ENCODE measurements at places on chromosomes 6 and 20. TPM values are rescaled to one million over a fixed set of nuclear protein-coding genes. Genes with fewer than 3 reads are reported as not detected.
A peak's percentile ranks its signal among the peaks of the same experiment; 100 is the strongest.

DNA sequence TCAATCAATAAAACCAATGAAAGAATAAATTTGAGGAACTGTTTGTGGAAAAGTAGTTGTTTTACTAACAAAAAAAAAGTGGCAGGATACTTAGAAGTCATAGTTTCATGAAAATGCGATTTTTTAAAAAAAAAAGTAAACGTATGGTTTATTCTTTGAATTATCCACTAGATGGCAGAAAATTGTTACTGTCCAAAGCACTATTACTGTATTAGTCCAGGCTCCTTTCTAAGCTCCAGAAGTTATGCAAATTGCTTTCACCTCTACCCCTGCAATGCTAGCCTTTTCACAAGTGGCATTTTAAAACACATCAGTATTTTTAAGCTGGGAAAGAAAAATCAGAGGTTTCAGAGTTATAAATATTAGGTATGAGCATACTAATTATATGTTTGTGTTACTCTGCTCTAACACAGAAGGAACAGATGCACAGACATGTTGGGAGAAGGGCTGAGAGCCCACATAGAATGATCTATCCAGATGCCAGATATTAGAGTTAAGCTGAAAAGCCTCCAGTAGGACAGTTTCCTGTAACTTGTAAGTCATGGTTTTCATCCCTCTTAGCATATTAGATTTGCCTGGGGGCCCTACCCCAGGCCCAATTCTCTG lies 63.9 kb downstream of the FHL5 start:
- DNase-seq = peak; percentile 1

DNA sequence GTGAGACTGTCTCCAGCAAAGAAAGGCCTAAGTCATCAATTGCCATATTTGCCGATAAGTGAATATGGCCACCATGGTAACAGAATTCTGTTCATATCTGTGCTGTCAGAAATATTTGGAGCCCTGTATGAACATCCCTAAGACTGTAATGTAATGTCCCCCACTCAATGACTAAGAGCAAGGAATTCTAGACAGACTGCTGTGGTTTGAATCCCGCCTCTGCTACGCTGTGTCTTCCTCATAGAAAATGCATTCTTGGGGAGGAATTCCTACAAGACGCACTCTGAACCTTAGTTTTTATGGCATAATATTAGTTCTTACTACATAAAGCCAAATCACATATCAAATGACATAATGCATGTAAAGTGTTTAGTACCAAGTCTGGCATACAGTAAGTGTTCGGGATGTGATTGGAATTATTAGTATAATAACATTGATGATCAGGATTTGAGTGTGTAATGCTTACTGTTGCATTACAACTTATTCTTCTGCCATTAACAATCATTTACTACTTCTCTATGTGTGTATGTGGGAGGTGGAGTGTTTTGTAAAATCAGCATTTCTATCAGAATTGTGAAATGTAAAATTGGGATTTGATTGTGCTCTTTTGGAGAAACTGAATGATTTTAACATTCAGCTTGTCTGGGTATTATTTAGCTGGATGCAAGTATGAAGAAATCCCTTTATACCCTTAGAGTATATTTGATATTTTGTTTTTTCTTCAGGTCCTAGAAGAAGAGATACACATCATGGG lies 103.0 kb downstream of the OLIG3 start:
- no peak for DNase-seq

GRCh38 chr20:46573234-46573633 lies 22.8 kb upstream of the OCSTAMP start:
- DNase-seq = no peak

- no peak for DNase-seq
These were observed 1.9 kb downstream of the LRFN2 start for GRCh38 chr6:40585223-40585622.

DNA sequence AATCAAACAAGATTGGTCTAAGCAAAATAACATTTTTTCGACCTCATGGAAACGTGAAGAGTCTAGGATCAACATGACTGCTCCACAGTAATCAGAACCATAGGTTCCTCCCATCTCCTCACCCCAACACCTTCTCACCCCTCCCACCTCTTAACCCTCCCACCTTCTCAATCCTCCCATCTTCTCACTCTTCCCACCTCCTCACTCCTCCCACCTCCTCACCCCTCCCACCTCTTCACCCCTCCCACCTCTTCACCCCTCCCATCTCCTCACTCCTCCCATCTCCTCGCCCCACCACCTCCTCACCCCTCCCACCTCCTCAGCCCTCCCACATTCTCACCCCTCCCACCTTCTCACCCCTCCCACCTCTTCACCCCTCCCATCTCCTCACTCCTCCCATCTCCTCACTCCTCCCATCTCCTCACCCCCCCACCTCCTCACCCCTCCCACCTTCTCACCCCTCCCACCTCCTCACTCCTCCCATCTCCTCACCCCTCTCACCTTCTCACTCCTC lies 567.4 kb downstream of the C6orf118 start:
- no peak for DNase-seq

GRCh38 chr6:12472601-12473038 lies 182.5 kb downstream of the EDN1 start:
- DNase-seq = peak; percentile 100

GRCh38 chr6:51479296-51479695 lies 608.1 kb downstream of the PKHD1 start:
- no peak for DNase-seq

DNA sequence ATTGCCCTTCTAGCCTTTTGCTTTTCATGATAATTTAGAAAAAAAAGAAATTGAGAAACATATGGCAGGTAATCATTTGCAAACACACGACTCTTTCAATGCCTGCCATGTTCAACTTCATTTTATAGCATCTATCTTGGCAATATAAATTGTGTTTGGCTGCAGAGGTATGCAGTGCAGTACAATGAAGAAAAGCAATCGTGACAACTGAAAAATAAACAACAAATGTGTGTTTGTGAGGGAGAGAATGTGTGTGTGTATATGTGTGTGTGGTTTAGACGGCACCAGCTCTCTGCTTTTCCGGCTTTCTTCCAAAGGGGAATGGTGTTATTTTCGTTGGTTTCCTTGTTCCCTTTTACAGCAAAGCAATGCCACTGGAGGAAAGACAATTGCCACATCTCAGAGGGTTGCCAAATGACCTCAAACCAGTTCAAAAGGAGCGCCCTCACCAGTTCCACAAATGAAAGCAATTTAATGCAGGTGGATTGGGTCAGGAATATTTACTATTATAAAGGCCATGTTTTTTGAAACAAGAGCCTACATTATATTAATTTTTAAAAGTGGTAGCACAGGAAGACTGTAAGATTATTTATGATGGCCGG lies 587.2 kb downstream of the PRKN start:
- DNase-seq = no peak

PRICKLE4 gene
- 1.5 TPM for total RNA-seq

KCNK5 gene
- total RNA-seq = not detected

C20orf144 gene
- total RNA-seq = 0.16 TPM

ZBP1 gene
- total RNA-seq = not detected

UQCC2 gene
- 65.2 TPM for total RNA-seq

IP6K3 gene
- total RNA-seq = not detected

DDO gene
- 0.24 TPM for total RNA-seq

RAET1E gene
- total RNA-seq = 13.7 TPM

DNMT3B gene
- total RNA-seq = 2.0 TPM

All from mammary epithelial cell (primary cell).